ENCODE measurements at places on chromosomes 6 and 20. TPM values are rescaled to one million over a fixed set of nuclear protein-coding genes. Genes with fewer than 3 reads are reported as not detected.

Gene SEMG1
- not detected for total RNA-seq

Gene EYA2
- not detected for total RNA-seq

Gene PNLDC1
- total RNA-seq: 0.30 TPM

Gene SALL4
- not detected for total RNA-seq

Gene TRIM10
- total RNA-seq: not detected

Gene PRR18
- total RNA-seq: not detected

Gene RPN2
- 176 TPM for total RNA-seq

Gene SPO11
- total RNA-seq: not detected

Gene SYNDIG1
- total RNA-seq: not detected

DNA sequence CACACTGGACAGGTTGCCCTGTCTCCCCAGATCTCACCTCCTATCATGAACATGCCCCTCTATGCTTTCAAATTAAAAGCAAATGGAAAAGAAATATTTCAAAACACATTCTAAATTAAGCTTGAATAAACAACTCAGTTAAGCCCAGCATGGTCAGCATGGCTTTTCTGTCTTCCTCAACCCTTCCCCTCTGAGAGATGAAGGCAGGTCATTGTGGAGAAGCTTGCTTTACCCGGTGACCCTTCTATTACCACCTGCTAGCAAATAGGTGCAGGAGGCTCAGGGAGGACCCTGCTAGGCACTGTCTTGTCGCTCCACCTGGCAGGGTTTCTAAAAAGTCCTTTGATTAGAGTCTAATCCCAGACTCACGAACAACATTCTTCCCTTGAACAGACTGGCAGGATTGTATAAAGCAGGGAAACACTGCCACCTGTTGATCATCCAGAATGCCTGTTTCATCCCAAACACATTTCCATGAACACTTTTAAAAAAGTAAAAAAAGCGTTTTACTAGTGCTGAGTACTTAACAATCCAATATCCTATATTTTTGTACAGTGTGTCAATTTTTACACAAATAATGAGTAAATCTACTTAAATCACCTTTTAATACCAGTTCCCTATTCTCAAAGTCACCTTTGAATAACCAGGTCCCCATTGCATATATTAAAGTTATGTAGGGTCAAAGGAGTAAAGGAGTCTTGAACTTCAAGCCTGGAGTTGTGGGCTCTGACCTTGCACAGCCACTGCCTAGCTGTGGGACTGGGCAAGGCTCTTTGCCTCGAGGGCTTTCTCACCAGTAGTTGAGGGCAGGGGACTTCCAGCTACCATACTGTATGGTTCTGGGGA, 75.5 kb downstream of the GPR6 start:
- peaks cover 12% of the 10 kb centered on the region for H3K27me3 ChIP-seq

- peak overlapping the region; percentile 55 for H3K27ac ChIP-seq
- no peaks in the 10 kb centered on the region for H3K27me3 ChIP-seq
- peaks cover 10% of the 10 kb centered on the region for H3K4me1 ChIP-seq
- no peak overlapping the region for H3K4me3 ChIP-seq
- no peak for DNase-seq
Measured at GRCh38 chr20:32449890-32450401, 91.8 kb downstream of the ASXL1 start.

GRCh38 chr6:113653275-113653674, 203.9 kb upstream of the MARCKS start:
- DNase-seq: no peak
- H3K27ac ChIP-seq: no peak overlapping the region
- no peak overlapping the region for H3K4me3 ChIP-seq

- H3K4me1 ChIP-seq: no peaks in the 10 kb centered on the region
- H3K27me3 ChIP-seq: no peaks in the 10 kb centered on the region
- H3K4me3 ChIP-seq: no peak overlapping the region
Measured at GRCh38 chr20:51736947-51737346, 31.2 kb downstream of the ATP9A start.

- H3K4me3 ChIP-seq: no peak overlapping the region
- peaks cover 15% of the 10 kb centered on the region for H3K27me3 ChIP-seq
- H3K36me3 ChIP-seq: no peaks in the 10 kb centered on the region
Measured at GRCh38 chr6:98769546-98769945, 64.8 kb upstream of the POU3F2 start.

DNA sequence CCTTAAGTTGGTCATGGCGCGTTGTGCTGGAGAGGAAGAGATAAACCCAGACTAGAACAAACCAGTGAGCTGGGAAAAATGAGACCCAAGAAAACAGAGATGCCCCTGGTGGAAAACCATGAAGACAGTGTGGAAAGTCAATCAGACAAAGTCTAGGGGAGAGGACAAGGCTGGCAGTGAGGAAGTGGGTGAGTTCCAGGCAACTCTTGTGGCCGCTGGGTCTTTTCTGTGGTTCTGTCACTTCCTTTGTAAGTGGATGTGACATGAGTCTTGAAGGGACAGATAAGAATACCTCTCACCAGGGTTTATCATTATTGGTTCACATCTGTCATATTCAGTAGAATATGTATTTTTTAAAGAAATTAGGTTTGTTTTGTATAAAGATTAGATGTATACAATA, 738.4 kb downstream of the DHX35 start:
- no peaks in the 10 kb centered on the region for H3K36me3 ChIP-seq
- no peaks in the 10 kb centered on the region for H3K27me3 ChIP-seq
- H3K4me1 ChIP-seq: no peaks in the 10 kb centered on the region
- H3K4me3 ChIP-seq: no peak overlapping the region
- H3K27ac ChIP-seq: no peak overlapping the region
- DNase-seq: no peak

DNA sequence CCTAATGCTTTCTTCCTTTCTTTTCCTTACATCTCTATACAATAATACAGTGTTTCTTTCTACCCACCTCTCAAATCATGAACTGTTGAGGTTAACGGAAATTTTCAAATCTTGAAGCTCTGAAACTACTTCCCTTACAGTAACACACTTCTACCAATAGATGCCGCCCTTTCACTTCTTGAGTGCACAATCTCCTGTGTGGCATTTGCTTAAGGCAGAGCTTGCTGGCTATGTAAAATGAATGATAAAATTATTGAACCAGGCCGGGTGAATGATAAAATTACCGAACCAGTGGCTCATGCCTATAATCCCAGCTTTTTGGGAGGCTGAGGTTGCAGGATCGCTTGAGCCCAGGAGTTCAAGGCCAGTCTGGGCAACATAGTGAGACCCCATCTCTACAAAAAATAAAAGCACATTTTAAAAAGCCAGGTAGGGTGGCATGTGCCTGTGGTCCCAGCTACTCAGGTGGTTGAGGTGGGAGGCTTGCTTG, 56.8 kb downstream of the KCNS1 start:
- peaks cover 54% of the 10 kb centered on the region for H3K36me3 ChIP-seq
- H3K4me3 ChIP-seq: no peak overlapping the region
- peak overlapping the region; percentile 32 for H3K27ac ChIP-seq
- H3K4me1 ChIP-seq: peaks cover 63% of the 10 kb centered on the region
- no peaks in the 10 kb centered on the region for H3K27me3 ChIP-seq
- peak; percentile 62 for DNase-seq

DNA sequence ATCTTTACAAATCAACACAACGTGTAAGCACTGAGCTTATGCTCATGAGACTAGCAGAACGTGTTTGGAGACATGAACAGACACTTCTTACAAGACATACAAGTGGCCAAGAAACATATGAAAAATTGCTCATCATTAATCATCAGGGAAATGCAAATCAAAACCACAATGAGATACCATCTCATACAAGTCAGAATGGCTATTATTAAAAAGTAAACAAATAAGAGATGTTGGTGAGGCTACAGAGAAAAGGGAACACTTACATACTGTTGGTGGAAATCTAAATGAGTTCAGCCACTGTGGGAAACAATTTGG, 327.9 kb upstream of the SOX4 start:
- no peaks in the 10 kb centered on the region for H3K27me3 ChIP-seq
- no peak overlapping the region for H3K4me3 ChIP-seq
- no peak overlapping the region for H3K27ac ChIP-seq
- H3K36me3 ChIP-seq: no peaks in the 10 kb centered on the region

DNA sequence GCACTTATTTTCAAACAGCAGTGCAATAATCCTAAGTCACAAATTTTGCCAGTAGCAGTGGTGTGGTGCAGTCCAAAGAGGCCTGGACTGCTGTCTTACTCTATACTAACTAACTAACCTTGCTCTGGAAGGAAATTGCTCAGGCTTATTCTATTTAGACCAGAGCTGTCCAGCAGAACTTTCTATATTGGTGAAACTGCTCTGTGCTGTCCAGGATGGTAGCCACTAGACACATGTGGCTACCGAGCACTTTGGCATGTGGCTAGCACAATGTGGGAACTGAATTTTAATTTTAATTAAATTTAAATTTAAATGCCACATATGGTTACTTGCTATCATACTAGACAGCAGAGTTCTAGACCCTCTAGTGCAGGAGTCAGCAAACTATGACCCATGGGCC, 27.1 kb upstream of the FBXO9 start:
- no peaks in the 10 kb centered on the region for H3K4me1 ChIP-seq
- no peak for DNase-seq
- no peak overlapping the region for H3K27ac ChIP-seq
- H3K4me3 ChIP-seq: no peak overlapping the region
- H3K36me3 ChIP-seq: peaks cover 37% of the 10 kb centered on the region

DNA sequence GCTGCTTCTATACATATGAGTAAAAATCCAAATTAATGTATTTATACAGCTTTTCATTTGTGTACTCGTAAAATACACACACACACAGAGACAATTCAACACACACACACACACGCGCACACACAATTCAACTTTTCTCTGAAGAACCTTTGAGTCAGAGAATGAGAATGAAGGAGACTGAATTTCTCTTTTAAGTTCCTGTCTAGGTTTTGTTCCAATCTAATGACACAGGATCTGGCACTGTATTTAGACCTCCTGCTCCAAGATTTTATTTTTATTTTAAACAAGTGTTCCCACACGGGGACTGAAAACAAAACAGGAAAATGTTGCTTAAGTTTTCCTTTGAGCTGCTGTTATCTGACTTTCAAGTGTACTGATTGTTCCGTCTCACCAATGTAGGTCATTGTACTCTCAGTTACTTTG, 250.8 kb downstream of the LAMA2 start:
- no peaks in the 10 kb centered on the region for H3K4me1 ChIP-seq
- H3K36me3 ChIP-seq: no peaks in the 10 kb centered on the region
- H3K4me3 ChIP-seq: no peak overlapping the region
- peaks cover 2% of the 10 kb centered on the region for H3K27me3 ChIP-seq

GRCh38 chr20:54456961-54457360, 18.4 kb upstream of the DOK5 start:
- H3K4me1 ChIP-seq: no peaks in the 10 kb centered on the region
- H3K4me3 ChIP-seq: no peak overlapping the region
- no peak overlapping the region for H3K27ac ChIP-seq
- H3K36me3 ChIP-seq: no peaks in the 10 kb centered on the region

DNA sequence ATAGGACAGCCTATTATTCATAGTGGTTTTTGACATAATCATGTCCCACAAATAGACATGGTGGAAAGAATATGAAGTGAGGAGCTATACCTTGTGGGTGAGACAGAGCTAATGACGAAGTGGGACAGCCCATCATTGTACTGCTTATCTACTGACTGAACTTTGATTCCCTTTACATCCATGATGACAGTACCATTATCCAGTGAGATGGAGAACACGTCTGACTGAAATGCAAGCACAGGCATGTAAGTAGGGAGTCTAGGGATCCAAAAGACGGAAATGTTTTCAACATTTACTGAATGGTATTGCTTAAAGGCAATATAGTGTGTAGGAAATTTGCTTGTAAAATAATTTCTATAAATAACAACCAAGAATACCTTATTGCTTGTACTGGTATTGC, 43.5 kb downstream of the FAM229B start:
- no peaks in the 10 kb centered on the region for H3K36me3 ChIP-seq
- no peak for DNase-seq
- no peaks in the 10 kb centered on the region for H3K4me1 ChIP-seq
- H3K27ac ChIP-seq: no peak overlapping the region

DNA sequence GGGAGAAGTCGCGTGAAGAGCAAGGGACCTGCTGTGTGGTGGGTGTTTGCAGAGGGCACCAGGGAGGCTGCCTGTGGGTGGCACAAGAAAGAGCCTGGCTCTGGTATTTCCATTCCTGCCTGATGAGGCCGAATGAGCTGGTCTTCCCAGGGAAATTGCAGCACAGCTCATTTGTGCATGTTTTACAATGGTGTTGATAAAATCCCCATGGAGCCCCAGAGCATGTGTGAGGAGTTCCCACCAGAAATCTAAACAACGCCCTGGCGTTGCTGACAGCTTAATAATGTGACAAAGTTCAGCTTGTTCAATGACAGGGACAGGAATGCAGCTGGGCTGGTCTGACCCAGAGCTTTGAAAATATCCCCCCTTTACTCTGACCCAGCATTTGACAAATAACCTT, 135.5 kb downstream of the CLIC5 start:
- H3K27me3 ChIP-seq: no peaks in the 10 kb centered on the region
- H3K36me3 ChIP-seq: no peaks in the 10 kb centered on the region
- H3K4me1 ChIP-seq: no peaks in the 10 kb centered on the region
- no peak for DNase-seq
- no peak overlapping the region for H3K27ac ChIP-seq

DNA sequence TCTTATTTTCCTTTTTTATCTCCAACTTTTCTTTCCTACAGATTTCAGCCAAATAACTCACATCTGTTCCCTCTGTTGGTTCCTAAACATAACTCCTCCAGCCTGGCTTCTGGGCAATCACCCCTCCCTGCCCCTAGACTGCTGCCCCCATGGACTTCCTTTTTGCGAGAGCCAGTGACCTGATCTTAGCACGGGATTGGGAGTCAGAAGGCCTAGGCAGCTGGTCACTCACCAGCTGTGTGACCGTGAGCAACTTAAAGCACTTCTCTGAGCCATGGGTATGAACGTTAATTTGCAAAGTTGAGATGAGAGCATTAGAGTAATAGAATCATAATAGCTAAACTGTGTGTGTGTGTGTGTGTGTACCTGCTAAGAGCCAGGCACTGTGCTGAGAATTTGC, 4.5 kb upstream of the MMP9 start:
- peaks cover 40% of the 10 kb centered on the region for H3K27me3 ChIP-seq
- H3K4me3 ChIP-seq: no peak overlapping the region
- no peaks in the 10 kb centered on the region for H3K36me3 ChIP-seq
- no peak for DNase-seq
- no peak overlapping the region for H3K27ac ChIP-seq

DNA sequence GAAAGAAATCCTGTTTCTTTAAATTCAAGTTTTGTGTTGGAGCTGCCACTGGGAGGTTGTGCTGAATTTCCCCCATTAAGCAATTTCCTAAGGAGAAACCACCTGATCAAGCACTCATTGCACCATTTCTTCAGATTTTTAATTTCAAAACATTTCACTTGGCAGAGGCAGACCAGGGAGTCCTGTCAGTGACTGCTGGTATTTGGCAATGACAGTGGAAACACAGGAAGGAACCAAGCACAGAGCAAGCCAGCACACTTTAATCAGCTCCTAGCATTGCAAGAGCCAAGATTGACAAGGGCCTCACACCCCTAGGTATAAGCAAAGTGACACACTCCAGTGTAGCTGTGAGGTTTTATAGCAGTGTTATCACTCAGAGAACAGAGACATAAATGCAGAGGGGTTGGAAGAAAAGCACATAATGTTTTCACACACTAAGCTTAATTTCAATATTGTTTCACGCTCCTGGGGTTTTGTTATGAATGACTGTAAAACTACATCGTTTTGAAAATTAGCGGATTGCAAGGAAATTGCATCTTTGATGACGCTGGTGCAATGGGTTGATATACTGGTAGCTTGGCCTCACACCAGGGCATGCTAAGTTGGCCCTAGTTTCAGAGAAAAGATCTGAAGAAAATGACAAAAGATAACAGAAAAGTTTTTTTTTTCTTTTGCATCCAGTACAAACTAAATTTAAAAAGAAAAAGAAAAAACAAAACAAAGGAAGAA, 768.4 kb downstream of the TFAP2A start:
- no peaks in the 10 kb centered on the region for H3K27me3 ChIP-seq
- H3K4me3 ChIP-seq: no peak overlapping the region

Data from activated CD4-positive, alpha-beta T cell treated with anti-CD3 and anti-CD28 coated beads, Interleukin-2, amount 10 ng/mL, durations not matched to agents 7 days and 5 days (primary cell).